Iris pigment epithelial cell (primary cell): ENCODE measurements at places on chromosomes 5 and 9.

DNA sequence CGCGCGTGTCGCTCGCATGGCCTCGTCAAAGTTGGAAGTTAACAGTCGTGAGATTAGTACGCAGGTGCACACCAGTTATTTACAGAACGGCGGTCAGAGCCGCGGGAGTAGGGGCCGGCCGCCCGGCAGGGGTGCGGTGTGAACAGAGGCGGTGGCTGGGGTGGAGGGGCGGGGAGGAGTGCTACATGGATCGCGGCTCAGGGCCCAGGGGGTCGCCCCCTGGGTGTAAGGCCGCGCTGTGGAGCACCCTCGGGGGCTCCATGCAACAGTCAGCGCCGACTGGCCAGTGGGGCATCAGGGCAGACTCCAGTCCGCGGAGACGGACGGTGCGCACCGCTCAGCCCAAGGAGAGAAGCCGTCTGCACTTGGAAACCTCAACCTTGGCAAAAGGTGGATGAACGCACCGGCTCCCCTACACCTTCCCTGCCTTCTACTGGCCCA is 60.3 kb downstream of the ZNF354C start:
- no peak for DNase-seq

GRCh38 chr5:131328536-131329285 is 64.9 kb downstream of the CDC42SE2 start:
- peak; percentile 76 for DNase-seq

DNA sequence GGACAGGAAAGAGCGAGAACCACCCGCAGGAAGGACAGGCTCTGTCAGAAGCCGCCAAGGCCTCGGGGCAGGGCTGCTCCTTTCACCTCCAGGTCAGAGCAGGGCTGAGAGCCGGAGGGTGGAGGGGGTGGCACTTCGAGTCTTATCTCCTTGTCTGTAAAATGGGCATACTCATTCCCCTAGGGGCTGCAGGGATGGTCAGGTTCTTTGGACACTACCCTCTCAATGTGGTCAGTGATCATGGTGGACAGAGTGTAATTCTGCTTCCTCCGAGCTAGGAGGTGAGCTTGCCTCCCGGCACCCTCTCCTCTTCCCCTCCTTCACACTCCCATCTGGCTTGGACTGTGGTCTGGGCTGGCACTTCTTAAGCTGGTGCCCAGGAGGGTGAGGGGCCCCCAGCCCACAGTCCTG is 39.6 kb downstream of the RGS3 start:
- DNase-seq = no peak

DNA sequence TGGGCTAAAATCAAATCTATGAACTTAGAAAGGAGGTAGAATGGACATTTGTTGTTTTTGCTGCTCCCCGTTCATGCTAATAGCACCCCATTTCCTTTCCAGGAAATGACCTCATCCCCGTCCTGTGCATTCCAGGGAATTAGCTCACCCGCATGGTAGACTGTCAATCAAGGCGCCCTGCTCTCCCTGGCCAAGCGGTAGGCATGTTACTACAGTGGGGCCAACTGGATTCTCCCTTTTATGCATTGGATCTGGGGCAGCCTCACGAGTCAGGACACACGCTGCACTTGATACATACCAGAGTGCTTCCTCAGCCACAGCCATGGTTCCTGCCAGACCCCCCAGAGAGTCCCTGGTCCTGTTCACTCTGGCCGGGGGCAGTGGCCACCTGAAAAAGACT is 111.0 kb upstream of the PTCH1 start:
- peak; percentile 66 for DNase-seq

GRCh38 chr5:125992050-125992449 is 431.2 kb upstream of the GRAMD2B start:
- DNase-seq = no peak

- peak; percentile 71 for DNase-seq
Observed at GRCh38 chr9:71249729-71250317, 128.4 kb upstream of the TRPM3 start.

DNA sequence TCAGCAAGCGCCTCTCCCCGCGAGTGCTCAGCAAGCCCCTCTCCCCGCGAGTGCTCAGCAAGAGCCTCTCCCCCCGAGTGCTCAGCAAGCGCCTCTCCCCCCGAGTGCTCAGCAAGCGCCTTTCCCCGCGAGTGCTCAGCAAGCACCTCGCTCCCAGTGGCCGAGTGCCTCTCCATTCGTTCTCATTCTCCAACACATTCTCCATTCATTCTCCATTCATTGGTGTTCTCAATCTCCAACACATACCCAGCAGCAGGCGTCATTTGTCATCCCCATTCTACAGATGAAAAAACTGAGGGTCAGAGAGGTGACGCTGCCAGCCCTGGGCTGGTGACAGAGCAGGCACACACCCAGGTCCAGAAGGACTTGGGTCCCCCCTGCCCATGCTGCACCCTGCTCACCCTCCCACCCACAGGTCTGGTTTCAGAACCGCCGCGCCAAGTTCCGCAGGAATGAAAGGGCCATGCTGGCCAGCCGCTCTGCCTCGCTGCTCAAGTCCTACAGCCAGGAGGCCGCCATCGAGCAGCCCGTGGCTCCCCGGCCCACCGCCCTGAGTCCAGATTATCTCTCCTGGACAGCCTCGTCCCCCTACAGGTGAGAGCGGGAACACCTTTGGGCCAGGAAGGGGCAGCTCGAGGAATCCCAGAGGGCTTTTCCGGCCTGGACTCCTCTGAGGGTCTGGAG is 32.5 kb downstream of the PTGES start:
- DNase-seq = no peak

- DNase-seq = peak; percentile 98
Observed at GRCh38 chr5:142215915-142216681, 107.5 kb downstream of the NDFIP1 start.

GRCh38 chr5:368183-369084 is 46.9 kb downstream of the AHRR start:
- peak; percentile 45 for DNase-seq

DNA sequence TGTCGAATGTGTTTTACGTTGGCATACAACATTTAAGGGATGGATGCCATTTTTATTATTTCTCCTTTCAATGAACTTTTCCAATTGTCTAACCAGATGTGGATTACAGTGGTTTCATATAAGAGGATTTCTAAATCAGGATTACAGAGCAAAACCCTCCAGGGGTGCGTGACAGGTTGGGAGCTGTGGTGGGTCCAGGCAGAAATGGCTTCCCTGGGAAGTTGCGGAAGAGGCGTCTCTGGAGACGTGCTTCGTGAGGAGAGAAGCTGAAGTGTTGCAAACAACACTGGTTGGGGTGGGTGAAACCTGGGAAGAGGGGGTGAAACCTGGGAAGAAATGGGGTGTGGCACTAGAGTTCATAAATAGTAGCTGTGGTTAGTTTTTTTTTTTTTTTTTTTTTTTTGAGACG is 4.5 kb upstream of the RPL26L1 start:
- DNase-seq = no peak

DNA sequence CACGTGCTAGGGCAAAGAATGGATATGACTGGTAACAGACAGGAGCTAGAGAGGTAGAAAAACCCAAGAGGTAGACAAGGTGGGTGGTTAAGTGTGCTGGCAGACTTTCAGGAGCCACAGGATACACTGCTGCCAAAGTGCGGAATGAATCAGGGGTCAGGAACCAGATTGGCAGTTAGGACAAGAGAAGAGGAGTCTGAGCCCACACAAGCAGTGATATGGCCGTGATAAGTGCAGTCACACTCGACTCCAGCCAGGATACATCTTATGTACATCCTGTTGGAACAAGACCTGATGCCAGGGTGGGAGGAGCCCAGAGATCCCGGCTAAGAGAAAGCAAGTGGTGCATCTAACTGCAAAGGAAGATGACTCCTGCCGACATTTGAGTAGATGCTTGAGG is 10.0 kb downstream of the SLIT3 start:
- DNase-seq = no peak

DNA sequence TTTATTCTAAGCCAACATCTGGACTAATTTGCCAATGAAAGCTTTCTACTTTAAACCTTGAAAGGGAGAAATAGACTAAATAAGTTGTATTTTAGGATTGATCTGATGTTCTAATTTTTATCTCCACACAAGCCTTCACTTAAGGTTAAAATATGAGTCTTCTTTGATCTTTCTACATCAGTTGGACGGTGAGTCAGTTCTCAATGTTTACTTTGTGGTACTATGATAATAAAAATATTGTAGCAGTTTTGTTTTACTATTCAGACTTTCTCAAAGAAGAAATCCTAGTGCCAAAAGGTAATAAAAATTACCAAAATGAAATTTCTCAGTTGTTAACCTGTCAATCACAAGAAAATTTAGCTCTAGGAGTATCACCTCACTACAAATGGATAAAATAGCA is 203.5 kb upstream of the RGMB start:
- peak; percentile 79 for DNase-seq

DNA sequence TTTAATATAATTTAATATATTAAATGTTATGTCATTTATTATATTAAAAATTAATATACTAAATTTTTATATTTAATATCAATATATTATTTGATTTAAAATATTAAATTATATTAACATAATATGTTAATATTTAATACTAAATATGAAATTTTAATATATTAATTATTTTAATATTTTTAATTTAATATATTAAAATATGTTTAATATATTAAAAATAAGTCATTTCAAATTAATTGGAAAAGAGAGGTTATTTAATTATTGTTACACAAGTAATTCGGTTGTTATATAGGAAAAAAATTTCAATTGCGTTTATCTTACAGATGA is 114.2 kb downstream of the LIFR start:
- no peak for DNase-seq

GRCh38 chr9:121709798-121710197 is 58.4 kb downstream of the DAB2IP start:
- peak; percentile 6 for DNase-seq

GRCh38 chr9:115035841-115036612 is 81.9 kb downstream of the TNC start:
- peak; percentile 74 for DNase-seq
